ENCODE measurements at places on chromosomes 6 and 20.

GRCh38 chr20:47438464-47439381, 63.0 kb upstream of the NCOA3 start:
- DNase-seq: no peak

DNA sequence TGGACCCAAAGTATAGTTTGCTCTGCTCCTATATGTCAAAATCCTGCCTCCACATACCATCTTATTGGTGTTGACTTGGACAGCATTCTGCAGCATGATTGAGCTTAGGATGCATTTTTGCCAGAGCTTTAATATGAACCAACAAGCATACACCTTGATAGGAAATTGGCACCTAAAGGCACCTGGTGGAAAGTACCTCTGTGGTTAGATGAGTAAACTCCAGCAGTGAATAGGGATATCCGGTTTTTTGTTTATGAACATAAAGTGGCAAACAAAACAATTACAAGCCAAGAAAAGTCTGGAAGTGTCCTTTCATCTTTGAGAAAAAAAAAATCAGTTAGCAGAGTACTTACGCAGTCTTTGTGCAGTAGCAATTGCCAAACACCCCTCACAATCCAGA, 6.2 kb upstream of the CYP24A1 start:
- no peak for DNase-seq

DNA sequence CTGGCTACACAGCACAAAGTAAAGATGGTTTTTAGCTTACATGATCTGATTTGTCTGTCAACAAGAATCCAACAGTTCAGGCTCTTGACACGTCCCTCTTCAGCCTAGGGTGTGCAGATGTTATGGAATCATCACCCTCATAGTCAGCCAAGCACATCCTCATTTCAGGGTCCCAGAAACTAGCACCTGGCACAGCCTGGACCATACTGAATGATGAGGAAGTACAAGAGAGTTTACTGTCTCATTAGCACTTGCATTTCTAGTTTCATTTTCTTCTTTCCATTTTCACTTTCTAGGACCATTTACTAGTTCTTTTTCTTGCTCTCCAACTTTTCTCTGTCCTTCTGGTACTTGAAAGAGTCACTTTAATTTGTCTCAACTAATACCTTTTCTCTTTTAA, 6.5 kb downstream of the RIPOR2 start:
- no peak for DNase-seq

GRCh38 chr6:89375427-89376267, 23.1 kb upstream of the UBE2J1 start:
- peak; percentile 89 for DNase-seq

- DNase-seq: no peak
Measured at GRCh38 chr6:79391480-79391879, 145.8 kb downstream of the LCA5 start.

GRCh38 chr6:4017834-4018170, 61.1 kb downstream of the FAM217A start:
- DNase-seq: peak; percentile 74

DNA sequence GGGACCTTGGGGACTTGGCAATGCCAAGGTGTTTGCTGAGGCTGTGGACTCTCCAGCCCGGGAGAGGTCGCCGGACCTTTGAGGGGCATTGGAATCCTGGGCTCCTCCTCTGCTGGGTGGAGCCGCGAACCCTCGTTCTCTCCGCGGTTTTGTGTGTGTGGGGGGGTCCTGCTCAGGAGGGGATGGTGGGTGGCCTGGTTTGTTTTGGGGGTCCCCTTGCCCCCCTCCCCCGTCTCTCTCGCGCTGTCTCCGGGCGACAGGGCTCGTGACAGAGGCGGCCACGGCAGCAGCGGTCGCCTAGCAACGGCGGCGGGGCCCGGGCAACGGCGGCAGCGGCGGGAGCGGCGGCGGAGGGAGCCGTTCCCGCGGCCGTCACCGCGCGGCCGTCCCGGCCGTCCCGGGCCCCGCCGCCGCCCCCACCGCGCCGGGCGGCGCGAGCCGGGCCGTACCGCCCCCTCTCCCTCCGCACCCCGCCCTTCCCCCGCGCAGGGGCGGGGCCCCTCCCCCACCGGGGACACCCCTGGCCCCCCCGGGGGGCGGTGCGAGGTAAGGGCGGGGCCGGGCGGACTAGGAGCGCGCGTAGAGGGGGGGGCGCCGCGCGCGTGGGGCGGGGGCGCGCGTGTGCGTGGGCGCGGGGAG, 7.8 kb downstream of the SYNGAP1 start:
- DNase-seq: no peak

GRCh38 chr20:4573564-4574355, 147.9 kb upstream of the PRND start:
- no peak for DNase-seq

GRCh38 chr6:161359618-161359945, 85.7 kb upstream of the AGPAT4 start:
- no peak for DNase-seq

GRCh38 chr20:50710492-50711063, 19.2 kb upstream of the RIPOR3 start:
- DNase-seq: no peak

GRCh38 chr20:6299456-6299855, 176.6 kb upstream of the FERMT1 start:
- DNase-seq: no peak

GRCh38 chr6:162580619-162581018, 146.9 kb downstream of the PRKN start:
- no peak for DNase-seq

DNA sequence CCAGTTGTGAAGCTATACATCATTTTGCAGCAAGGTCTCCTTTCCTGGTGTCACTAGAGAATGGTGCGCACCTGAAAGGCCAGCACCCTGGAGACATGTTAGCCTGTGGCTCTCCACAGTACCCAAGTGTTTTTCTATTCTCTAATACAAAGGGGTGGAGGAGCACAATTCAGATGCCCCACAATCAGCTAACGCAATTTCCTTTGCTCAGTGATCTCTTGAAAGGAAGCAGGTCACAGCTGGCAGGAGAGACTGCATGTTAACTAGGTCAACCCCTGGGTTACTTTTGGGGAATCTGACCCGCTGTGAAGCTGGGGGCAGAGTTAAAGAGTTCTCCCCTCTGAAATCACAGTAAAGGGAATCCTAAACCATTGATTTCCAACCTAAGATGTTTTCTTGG, 92.5 kb downstream of the B3GAT2 start:
- DNase-seq: no peak

DNA sequence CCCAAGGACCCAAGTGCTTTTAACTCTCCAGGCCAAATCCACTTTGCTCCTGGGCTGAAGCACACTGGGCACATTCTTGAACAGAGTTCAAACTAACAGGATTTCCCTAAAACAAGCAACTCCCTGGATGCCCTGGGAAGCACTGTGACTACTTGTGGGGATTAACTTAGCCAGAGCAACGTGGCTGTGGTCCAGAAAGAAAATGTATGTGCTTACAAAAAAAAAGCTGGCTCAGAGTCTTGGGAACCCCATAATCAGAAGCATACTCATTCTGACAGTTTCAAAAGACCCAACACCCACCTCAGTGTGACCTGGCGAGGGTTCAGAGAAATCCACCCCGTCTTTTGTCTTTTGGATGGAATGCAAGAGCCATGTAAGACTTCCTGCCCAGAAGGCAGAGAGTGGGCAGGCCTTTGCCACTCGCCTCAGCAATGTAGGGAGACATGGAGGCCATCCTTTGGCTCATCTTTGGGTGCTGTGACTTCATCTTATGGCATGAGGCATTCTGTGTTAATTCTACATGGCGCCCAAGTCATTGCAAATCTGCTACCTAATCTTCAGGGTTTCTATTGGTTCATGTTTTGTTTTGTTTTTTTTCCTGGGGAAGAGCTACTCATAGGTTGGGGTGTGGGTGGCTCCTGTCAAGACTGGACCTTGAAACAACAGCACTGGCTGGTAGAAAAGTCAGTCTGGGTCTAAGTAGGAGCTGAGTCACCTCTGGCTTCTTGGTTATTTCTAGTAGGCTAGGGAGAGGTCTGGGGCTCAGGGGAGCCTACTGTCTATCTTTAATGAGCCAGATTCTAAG, 248.6 kb upstream of the SUPT3H start:
- DNase-seq: no peak

- DNase-seq: no peak
Measured at GRCh38 chr6:95599706-95600105, 22.4 kb downstream of the MANEA start.

GRCh38 chr6:39702265-39702664, 22.9 kb downstream of the KIF6 start:
- no peak for DNase-seq

DNA sequence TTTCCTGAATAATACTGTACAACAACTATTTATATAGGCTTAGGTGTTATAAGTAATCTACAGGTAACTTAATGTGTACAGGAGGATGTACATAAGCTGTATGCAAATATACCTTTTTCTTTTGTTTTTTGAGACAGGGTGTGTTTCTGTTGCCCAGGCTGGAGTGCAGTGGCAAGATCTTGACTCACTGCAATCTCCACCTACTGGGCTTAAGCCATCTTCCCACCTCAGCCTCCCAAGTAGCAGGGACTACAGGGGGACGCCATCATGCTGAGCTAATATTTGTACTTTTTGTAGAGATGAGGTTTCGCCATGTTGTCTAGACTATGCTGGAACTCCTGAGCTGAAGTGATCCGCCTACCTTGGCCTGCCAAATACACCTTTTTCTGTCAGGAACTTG, 191.7 kb upstream of the ZNF217 start:
- peak; percentile 6 for DNase-seq

GRCh38 chr6:77089776-77090175, 373.5 kb downstream of the HTR1B start:
- DNase-seq: no peak

DNA sequence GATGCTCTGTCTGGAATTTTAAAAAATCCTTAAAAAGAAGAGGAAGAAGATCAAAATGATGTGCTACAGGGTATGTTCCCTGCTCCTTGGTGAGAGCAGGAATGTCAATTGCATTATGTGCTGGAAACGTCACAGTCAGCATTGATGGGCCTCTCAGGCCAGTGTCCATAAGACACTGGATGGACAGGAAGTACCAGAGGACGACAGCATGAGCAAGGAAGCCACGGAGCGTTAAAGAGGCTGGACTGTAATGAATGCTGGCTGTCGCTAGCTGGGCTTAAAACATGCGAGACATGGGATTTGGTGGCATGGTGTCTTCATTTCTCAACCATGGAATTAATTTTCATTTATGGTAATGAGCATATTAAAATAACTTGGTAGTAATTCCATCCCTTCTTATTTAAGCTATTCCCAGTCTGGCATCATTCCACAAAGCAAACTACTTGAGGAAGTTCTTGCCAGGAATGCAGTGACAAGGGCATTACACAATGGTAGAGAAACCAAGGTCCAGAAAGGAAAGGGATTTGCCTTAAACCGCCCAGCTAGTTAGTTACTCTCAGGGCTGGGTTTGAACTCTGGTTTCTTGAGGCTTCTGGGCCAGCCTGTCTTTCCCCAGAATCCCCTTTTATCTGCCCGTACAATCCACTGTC, 166.6 kb upstream of the SOX4 start:
- DNase-seq: no peak

DNA sequence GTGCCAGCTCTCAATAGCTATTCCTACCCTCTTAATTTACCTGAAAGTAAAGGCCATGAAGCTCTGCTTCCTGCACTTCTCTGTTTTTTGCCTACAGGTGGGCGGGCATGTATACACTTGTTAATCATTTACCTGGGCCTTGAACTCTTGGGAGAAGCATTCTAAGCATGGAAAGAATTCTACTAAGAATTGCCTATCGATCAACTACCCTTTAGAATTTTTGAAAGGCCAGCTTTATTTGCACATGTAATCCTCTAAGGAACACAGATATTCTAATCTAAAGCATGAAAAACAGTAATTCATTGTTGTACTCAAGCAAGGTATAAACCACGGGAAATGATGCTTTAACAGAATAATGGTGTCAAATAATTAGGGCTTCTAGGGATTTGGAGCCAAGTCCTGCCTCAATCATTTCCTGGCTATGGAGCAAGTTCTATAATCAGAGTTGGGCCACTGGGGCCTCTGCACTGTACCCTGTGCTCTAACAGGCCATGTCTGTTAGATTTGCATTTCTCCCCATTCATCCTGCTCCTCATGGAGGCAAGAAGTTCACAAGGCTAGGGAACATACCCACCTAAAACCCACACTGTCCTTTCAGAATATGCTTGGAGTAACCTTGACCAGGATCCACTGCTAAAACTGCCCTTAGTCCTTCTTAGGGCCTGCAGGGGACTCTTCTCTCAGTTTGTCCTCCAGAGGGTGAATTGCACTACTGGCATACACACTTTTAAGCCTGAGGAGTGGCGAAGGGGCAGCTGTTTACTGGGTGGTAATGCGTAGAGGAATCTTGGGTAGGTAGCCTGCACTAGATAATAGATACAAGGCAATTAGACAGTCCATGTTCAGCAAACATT, 276.4 kb upstream of the JAG1 start:
- DNase-seq: no peak

DNA sequence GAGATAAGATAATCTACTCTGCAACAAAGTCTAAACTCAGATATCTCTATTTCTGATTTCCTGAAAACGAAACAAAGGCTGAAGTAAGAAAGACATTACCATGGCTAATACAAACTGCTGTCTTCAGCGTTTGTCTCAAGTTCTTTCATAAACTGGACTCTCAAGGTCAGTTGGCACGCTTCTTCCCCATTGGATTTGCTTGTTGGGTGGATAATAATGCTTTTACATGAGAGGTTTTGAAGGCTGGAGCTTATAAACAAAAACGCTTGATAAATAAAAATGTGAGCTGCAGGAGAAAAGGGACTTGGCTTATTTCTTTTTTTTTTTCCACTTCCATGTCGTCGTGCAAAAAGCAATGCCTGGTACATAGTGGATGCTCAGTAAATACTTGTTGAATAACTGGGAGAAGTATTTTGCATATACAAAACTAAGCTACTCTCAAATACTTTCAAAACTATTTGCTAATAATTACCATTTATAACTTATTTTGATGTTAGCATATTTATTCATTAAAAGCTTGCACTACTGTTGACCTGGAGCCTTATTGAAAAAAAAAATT, 65.7 kb upstream of the EEF1A1 start:
- no peak for DNase-seq

DNA sequence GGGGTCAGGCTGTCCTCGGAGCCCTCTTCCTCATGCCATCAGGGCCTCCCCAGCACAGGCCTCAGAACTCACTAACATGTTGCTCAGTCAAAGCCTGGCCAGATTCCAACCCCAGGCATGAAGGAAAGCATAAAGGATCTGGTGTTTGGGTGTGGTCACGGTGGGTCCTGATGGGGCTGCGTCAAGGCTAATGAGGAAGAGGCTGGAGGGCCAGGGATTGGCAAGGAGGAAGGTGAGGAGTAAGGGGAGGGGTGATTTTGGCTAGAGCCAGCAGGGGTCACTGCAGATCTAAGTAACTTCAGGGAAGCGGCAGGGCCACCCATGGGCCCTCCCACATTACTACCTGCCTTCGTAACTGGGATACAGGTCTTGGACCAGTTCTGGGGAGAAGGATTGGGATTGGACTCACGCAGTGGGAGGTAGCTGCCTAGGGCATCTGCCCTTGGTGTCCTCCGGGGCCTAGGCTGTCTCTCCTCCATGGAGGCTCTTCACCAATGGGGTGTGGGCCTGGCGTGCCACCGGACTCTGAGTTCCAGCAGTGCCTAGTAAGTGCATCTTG, 36.2 kb upstream of the MRPS18A start:
- peak; percentile 77 for DNase-seq

DNA sequence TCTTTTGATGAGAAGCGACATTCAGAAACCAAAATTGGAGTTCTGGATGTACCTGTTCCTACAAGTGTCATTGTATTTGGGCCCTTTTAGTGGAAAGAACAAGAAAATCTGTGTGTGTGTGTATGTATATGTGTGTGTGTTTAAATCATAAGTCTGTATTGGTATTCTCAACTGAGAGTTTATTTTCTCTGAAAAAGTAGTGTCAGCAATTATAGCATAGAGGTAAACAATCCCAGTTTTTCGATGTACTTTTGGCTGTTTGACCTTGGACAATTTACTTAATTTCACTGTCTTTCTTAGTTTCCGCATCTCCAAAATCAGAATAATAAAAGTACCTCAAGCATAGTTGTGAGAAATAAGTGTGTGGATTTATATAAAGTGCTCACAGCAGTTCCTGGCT, 57.2 kb downstream of the EYA4 start:
- DNase-seq: no peak
